ENCODE measurements at places on chromosomes 16 and 17. TPM values are rescaled to one million over a fixed set of nuclear protein-coding genes. Genes with fewer than 3 reads are reported as not detected.

- DNase-seq, result no peak
Measured at GRCh38 chr17:43026595-43026994, 1.6 kb downstream of the RND2 start.

DNA sequence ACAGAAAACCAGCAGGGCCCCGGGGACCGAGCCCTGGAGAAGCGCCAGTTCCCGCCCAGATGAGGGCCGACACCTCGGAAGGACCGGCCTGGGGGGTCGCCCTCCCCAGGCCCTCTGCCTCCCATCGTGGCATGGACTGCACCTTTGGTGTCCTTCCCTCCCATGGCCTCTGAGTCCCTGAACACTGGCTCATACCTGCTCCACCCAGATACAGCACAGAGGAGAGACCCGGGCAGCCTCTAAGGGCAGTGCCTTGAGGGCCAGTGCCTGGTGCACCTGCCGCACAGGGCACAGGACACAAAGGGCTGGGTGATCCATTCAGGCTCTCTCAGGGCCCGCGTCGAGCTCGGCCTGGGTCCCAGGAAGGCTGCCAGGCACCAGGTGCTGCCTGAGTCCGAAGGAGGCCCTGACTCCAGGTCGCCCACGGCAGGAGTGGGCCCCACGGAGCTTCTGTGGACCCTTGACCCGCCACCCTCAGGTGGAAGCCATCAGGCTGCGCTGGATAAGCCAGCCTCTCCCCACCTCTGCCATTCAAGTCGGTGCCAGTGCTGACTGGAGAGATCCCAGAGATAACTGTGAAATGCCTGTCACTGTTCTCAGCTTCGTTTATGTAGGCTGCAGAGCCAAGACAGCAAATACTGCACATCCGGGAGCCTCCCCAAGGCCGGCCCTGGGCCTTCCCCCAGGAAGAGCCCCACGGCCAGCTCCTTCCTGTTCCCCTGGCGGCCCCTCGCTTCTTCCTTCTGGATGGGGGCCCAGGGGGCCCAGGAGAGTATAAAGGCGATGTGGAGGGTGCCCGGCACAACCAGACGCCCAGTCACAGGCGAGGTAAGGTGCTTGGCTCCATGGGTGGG is at the start of gene ZG16B:
Gene ZG16B (plus strand): TSS at position 803 of the 854 bp plus-strand sequence. CDS start 139 bp downstream, outside the sequence.
- DNase-seq, result no peak

GRCh38 chr16:2121853-2122252 is 13.8 kb downstream of the PKD1 start:
- no peak for DNase-seq

DNA sequence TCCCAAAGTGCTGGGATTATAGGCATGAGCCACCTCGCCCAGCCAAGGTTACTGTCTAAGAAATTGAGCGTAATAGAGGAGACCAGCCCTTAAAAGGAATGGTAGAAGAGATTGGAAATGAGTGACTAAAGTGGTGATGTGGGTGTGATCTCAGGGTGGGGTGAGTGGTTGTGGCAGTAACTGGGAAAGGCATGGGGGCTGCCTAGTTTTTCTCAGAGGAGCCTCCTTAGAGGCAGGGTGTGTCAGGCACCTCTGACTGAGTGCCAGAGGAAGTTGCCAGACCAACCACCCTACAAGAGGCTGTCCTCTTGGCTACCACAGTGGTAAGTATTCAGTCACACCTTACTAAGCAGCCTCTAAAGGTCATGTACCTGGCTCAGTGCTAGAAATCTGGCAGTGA is 8.9 kb downstream of the DUS2 start:
- no peak for DNase-seq

DNA sequence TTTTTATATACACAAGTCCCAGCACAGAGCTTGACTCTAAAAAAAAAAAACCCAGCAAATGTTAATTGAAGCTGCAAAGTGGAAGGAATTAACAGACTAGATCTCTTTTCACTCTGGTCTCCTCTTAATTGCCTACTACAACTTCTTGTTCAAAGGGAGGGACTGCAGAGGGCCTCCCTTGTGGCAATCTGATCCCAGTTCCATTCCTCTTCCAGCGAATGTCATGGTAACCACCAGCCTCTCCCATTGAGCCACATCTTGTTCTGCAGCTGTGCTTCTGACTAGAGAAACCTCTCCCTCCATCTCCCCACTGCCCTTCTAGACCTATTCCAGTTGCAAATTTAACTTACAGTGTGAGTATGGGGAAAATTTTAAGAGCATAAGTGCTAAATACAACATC is 5.9 kb downstream of the SUPT6H start:
- DNase-seq, result no peak

Gene CPNE2
- 20.0 TPM for total RNA-seq

- no peak for DNase-seq
Measured at GRCh38 chr16:72537664-72538063, 365.7 kb upstream of the PMFBP1 start.

GRCh38 chr16:931626-932500 is 38.9 kb downstream of the LMF1 start:
- DNase-seq, result no peak

GRCh38 chr17:57422574-57423164 is 166.3 kb downstream of the MSI2 start:
- DNase-seq, result peak; percentile 69

DNA sequence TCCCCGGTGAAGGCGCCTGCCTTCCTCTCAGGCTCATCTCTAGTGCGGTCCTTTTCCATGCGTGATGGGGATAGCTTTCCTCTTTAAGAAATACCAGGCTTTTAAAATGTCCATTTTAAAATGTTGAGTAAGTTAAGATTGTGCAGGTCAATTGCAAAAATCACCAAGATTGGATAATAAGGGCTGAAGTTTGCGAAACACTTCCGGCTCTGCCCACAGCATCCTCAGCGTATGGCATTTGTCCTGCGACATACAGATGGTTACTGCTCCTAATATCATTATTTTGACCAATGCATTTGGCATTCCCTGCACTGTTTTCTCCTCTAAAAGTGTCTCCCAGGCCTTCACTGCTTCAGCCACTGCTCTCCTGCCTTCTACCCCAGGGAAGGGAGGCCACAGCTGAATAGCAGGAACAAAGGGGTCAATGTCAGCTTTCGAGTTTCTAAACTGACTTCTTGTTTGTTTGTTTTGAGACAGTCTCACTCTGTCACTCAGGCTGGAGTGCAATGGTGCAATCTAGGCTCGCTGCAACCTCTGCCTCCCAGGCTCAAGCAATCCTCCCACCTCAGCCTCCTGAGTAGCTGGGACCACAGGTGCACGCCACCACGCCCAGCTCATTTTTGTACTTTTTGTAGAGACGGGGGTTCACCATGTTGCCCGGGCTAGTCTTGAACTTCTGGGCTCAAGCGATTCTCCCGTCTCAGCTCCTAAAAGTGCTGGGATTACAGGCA is 91.9 kb downstream of the CRISPLD2 start:
- DNase-seq, result no peak

All from SJSA1 (cell line).